Stimulated activated CD4-positive, alpha-beta T cell treated with anti-CD3 and anti-CD28 coated beads, Interleukin-15, amount 100 ng/mL, for 48 hours (primary cell): ENCODE measurements at places on chromosomes 13 and 19.

DNA sequence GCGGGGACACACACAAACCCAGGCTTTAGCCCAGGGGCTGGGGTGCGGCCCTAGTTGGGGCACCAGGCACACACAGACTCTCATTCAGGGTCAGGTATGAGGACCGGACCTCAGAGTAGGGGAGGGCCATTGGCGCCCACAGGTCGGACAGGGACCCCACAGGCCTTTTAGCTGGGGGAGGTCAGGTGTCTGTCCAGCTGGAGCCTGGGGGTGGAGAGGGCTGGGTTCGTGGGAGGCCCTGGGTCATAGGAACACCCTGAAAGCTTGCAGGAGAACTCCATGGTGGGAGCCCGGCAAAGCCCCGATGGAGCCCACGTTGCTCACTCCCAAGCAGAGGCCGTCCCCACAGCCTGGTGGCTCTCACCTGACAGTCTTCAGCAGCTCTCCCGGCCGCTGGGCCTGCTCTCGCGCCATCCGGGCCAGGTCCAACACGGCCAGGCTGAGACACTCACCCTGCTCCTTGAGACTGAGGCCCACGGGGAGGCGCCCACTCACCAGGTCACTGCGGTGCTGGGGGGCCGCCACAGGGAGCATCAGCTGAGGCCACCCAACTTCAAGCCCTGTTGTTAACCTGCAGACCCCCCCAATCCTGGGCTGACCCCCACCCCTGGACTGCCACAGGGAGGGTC lies 5.0 kb downstream of the JAK3 start:
- DNase-seq, result no peak

DNA sequence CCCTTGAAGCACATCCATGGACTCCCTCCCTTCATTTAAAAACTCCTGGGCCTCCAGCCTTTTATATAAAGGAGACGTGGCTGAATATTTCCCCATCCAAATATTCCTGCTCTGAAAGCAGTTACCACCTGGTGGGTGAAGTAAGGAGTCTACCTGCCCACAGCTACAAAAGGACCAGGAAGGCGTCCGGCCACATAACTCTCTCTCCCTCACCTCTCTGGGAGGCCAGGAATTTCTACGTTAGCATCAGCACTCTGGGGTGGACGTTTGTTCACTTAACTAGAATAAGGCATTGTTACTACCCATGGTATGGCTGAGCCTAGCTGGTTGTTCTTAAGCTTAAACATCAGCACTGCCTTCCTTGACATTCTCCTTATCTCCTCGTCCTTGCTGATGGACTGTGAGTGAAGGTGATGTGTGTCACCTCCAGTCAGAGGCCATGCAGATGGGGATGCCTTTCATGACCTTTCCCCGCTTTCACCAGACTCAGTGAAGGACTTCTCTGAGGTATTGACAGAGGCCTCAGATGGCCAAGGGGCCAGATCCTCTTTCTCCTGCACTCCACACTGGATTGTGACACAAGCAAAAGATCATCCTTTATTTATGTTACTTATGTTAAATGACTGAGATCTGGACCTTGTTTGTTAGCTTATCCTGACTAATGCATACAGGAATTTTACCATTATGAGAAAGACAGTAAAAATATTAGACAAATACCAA lies 22.2 kb upstream of the KPNA3 start:
- no peak for DNase-seq

- DNase-seq, result no peak
These were observed 20.4 kb upstream of the MAB21L1 start for GRCh38 chr13:35496761-35497386.

DNA sequence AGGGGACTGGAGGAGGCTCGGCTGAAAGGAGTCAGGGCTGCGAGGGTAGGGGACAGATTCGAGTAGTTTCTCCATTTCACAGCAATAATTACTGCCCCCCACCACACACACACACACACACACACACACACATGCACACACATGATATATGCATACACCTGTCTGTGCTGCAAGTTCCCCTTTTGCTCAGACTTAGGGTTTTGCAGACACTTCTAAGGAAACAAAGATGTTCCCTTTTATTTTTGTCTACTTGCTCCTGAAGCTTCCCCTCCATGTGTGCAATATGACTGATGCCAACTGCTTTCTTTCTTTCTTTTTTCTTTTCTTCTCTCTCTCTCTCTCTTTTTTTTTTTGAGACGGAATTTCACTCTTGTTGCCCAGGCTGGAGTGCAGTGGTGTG lies 13.4 kb downstream of the MBD3L2B start:
- no peak for DNase-seq

DNA sequence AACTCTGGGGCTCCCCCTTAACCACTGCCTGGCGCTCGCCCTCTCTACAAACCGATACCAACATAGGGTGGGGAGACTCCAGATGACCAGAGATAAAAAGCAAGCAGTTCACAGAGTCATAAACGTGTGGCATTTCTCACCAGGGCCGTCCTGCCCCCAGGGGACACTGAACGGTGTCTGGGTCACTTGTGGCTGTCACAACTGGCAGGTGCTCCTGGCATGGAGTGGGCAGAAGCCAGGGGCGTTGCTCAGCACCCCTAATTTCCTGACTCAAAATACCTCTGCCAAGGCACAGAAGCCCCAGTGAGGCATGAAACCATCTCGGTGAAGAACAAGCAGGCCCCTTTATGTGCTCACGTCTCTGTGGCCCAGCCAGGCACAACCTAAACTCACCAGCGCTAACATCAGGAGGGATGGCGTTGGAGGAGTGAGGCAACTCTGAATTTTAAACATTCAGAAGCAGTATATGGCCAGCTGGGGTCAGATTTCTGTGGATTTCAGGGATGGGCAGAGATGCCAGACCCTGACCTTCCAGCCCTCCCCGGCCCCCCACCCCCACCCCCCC lies 1.8 kb downstream of the PIP5K1C start:
- no peak for DNase-seq

- no peak for DNase-seq
These were observed 1.3 kb upstream of the EDNRB start for GRCh38 chr13:77919921-77920294.

GRCh38 chr19:47820410-47820809 lies 1.3 kb upstream of the CRX start:
- DNase-seq, result no peak

DNA sequence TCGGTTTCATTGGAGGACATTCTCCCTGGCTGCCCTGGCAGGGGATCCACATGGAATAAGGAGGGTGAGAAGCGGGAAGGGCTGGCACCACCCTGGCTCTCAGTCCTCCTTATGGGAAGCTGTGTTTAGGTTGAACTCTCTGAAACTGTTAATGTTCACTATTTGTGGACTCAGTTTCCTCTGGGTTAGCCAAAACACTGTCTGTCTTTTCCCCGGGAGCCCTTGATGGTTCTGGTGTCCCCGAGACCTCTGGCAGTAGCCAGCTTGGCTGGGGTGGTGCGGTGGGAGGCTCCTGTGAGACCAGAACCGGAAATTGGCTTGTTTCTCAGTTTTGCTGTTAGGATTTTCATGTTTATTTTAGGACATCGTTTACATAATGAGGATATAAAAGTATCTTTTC lies 48.3 kb upstream of the TEX29 start:
- no peak for DNase-seq
